Stimulated activated CD8-positive, alpha-beta memory T cell treated with anti-CD3 and anti-CD28 coated beads, Interleukin-4, amount 100 ng/mL, for 1 hour (primary cell): ENCODE measurements at places on chromosomes 1 and 21.

DNA sequence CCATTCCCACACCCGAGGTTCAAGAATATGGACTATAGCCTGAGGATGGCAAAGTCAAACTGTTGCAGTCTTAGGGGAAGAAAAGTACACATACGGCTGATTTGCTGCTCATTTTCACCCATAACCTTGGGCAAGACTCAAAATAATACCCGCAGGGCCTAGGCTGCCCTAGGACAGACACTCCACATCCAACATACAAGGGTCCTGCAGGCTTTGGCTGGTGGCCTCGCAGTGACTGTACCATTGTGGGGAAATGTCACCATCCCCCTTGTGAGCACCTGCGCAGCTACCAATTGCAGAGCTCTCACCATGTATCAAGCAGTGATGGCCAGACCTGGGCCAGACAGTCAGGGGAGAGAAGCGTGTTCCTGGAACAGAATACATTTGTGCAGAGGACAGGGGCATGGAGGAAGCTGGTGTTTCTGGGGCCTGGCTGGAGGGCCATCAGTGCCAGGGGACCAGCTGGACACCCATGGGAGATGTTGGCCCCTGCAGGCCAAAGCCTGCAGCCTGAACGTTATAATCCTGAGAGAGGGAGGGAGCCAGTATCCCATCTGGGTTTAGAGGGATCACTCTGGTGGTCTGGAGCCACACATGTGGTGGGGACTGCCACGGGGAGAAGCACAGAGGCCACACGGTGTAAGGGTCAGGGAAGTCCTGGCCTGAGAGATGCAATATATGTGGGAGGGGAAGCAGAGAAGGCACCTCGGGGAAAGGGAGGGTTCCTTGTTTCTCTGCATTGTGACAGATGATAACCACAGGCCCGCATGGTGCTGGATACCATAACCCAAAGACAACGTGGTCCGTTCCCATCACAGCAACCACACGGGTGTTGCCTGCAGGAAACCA lies 101.2 kb downstream of the GLIS1 start:
- DNase-seq: no peak

DNA sequence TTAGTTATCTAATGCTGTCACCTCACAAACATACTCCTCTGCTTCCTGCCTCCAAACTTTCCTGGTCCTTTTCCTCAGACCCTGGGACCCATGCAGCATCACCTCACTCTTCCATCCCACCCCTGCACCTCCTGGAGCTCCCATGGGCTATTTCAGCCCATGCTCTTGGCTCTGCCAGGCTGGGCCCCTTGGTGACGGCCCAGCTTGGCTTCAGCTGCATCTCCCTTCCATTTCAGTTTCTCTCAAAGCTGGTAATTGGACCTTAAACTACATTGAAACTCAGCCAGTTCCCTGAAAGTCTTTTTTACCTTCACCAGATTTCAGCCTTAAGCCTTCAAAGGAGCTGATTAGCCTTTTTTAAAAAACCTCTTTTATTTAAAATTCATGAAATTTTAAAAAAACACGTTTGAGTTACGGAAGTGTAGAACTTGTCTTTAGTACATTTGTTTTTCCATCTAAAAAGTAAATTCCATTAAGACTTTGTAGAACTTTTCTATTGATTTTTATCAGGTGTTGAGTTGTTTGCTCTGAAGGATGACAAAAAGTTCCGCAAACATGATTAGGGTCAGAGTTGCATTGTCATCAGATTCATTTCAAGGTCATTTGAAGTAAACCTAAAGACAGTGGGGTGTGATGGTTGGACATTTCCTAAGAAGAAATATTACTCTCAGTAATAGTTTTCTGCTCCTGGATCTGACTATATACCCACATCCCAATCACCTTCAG lies 33.5 kb downstream of the AGT start:
- no peak for DNase-seq

DNA sequence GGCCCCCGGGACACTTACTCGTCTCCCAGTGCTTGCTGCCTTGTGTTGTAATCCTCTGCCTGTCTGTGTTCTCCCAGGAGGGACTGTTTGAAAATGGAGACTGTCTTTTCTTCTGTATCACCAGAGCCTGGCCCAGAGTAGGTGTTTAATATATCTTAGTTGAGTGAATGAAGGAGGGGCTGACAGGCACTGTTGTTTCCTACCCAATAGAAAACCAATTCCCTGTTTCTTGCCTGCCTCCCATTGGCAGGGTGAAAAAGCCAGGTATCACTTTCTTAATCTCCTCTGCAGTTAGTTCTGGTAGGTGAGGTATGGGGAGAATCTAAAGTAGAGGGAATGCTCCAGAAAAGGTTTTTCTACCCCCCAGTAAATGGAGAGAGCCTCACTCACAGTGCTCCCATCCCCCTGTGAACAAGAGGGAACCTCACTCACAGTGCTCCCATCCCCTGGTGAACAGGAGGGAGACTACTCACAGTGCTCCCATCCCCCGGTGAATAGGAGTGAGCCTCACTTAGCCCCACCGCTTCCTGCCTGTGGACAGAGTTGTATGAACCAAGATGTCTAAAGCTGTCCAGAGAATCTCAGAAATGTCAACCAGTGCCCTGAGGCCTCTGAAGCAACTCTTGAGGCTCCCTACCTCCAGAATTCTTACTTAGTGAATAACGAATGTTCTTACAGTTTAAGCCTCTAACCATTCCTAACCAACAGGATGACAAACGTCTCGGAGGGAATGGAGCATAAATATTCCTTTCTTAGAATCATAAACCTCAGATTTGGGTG lies at the start of gene GJA5:
GJA5 (minus strand) TSS at position 122 of the 780 bp plus-strand sequence. CDS start 1,364 bp downstream, outside the sequence.
- no peak for DNase-seq

GRCh38 chr1:232988572-232989040 lies 38.2 kb downstream of the NTPCR start:
- no peak for DNase-seq

DNA sequence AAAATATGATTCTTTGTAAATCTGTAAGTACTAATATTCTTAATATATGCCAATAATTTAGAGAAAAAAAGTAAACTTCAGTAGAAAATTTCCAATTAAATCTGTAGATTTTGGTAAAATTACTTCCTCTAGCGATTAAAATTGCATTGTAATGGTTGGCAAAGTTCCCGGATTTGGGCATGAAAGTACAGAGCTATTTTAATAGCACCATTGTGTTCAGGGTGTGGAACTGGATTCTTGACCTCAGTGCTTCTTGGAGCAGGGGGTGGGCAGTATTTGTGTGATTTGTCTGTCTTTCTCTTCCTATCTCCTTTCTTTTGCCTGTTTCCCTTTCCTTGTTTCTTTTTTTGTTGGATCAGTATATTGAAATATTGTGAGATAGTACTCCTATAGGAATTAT lies 72.1 kb downstream of the DNM3 start:
- no peak for DNase-seq

GRCh38 chr1:203706444-203706843 lies 58.5 kb upstream of the LAX1 start:
- DNase-seq: no peak

DNA sequence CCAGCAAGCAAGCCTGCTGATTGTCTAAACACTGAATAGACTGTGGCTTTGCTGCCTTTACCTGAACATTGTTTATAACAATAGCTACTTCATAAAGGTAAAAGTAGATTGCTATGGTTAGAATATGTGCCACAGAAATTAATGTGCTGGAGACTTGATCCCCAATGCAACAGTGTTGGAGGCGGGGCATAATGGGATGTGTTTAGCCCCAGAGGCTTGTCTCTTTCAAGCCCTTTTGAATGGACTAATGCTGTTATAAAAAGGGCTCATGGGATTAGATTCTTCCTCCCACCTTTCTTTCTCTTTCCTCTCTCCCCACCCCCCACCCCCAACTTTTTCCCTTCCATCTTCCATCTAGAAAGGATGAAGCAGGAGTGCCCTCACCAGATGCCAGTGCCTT lies 80.2 kb upstream of the PPP2R5A start:
- DNase-seq: no peak

DNA sequence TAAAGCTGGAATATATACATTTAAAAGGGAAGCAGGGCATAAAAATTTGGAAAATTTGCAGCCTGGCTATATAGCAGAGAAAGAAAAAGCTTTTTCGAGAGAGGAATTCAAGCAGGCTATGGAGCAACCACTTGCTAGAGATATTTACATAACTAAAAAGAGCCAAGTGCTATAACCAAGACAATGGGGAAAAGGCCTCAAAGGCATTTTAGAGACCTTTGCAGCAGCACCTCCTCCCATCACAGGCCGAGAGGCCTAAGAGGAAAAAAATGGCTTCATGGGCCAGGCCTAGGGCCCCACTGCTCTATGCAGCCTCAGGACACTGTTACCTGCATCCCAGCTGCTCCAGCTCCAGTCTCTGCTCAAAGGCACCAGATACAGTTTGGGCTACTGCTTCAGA lies 37.0 kb downstream of the CAPN9 start:
- DNase-seq: no peak

DNA sequence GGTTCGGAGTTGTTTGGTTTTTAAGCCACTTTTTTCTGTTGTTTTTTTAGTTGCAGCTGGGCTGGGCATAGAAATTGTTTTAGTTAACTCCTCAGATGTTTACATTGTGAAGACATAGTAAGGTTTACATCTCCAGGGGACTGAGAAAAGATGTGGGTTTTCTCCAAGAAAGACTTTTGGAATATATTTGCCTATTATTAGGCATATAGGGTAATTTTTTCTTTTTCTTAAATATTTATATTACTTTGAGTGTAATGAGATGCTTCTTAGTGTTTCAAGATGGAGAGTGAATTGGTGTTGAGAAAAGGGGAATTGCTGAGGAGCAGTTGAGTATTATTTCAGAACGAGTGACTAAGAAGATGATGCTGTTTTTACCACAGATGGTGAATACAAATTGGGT lies 26.6 kb upstream of the PIGK start:
- DNase-seq: no peak

DNA sequence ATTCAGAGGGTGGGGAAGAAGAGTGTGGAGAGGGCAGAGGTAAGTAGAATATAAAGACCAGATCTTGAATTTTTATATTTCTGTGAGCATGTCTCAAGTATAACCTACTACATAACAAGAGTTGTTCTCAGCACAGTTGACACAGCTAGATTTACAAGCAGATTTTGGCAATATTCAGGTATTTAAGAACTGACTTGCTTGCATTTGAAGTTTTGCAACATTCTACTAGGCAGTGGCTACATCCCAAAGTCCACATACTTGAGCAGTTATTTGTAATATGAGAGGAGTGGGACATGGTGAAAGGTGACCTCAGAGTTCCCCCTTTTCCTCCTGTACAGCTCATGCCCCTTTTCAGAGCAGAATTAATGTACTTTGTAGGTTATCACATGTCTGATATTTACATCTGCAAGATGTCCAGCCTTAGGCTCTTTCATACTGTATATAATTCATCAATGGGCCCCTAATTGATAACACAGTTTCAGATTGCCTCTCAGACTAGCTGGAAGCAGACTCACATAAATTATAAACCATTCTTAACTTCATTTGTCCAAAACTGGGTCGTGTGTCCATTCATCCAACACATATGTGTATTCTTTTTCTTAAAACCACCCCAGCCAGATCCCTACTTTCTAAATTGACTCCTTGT lies 136.7 kb upstream of the RAVER2 start:
- no peak for DNase-seq

DNA sequence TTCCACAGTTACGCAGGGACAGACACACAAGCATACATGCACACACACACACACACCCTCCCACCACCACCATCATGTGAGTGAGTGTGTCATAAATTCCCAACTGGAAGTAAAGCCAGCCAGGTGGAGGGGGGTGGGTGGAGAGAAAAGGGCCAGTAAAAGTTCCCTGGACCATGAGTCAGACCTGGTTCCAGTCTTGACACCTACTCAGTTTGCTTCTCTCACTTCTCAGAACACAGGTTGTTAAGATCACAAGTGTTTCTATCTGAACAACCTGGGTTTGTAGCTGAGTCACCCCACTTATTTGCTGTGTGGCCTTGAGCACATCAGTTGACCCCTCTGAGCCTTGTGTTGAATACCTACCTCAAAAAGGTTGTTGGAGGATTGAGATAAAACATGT lies 9.6 kb downstream of the EPHA10 start:
- DNase-seq: no peak

DNA sequence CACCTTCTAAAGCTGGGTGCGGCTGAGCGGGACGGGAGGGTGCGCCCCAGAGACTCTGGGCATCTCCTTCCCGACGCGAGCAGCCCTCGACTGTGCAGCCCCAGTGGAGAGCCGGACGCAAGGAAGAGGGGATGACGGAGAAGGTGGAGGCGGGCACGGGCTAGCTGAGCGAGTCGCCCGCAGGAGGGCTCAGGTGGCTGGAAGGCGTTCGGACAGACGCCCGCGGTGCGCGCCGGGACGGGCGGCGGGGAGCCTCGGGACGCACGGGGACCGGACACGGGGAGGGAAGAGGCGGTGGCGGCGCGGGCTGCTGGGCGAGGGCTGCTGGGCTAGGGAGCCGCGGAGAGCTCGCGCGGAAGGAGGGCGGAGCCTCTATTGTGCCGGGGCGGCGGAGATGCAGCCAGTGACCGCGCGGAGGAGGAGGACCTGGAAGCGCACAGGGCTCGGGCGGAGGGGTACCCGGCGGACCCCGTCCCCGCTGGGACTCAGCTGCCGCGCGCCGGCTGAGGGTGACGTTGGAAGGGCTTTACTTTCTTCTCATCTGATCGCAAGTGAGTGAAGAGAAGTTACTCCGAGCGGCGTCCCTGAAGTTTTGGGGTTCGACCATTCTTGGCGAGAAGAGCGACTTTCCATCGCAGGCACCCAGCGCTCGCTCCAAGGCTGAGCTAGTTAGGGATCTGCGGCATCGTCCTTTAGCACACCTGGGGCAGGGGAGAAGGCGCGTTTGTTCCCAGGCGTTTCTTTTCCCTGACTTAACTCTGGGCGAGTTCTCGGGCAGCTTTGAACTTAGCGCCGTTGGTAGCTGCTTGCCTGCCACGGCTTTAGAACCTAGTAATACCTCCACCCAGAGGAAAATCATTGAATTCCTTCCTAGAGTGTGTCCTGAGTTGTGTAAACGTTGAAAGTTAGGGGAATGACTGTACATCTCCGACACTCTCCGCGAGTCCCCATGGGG lies at the start of gene OLFML2B:
OLFML2B (minus strand) TSS at position 323 of the 955 bp plus-strand sequence. CDS start 439 bp downstream, outside the sequence.
- no peak for DNase-seq

DNA sequence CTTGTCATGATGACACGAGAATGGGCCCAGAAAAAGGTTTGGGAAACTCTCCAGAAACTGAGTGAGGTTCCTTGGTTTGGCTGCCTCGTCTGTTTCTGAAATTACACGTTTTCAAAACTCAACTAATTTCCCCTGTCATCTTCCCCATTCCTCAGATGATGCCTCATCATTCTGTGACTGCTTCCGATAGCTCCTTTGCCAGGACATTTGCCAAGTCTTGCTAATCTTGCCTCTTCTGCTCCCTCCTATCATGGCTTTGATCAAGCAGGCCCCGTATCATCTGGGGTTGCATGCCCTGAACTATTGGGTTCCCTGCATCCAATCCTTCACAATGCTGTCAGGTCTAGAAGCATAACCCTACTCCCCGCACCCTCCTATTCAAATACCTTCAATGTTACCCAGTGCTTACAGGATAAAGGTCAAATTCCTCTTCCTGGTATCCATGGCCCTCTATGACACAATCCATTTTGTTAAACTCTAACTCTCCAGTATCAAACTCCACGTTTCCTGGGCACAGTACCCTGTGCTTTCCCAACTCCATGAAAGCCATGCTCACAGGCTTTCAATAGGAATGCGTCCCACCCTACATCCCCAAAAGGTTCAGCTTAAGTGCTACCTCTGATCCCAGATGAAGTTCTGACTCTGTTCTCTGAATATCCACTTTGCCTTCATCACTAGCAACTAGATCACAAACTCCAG lies 22.2 kb upstream of the TMEM200B start:
- DNase-seq: no peak

- no peak for DNase-seq
These were observed 168.7 kb downstream of the RRAGC start for GRCh38 chr1:38690790-38691449.

GRCh38 chr1:227136210-227136820 lies 182.0 kb downstream of the CDC42BPA start:
- DNase-seq: no peak
